ENCODE measurements at places on chromosomes 7 and 10.

DNA sequence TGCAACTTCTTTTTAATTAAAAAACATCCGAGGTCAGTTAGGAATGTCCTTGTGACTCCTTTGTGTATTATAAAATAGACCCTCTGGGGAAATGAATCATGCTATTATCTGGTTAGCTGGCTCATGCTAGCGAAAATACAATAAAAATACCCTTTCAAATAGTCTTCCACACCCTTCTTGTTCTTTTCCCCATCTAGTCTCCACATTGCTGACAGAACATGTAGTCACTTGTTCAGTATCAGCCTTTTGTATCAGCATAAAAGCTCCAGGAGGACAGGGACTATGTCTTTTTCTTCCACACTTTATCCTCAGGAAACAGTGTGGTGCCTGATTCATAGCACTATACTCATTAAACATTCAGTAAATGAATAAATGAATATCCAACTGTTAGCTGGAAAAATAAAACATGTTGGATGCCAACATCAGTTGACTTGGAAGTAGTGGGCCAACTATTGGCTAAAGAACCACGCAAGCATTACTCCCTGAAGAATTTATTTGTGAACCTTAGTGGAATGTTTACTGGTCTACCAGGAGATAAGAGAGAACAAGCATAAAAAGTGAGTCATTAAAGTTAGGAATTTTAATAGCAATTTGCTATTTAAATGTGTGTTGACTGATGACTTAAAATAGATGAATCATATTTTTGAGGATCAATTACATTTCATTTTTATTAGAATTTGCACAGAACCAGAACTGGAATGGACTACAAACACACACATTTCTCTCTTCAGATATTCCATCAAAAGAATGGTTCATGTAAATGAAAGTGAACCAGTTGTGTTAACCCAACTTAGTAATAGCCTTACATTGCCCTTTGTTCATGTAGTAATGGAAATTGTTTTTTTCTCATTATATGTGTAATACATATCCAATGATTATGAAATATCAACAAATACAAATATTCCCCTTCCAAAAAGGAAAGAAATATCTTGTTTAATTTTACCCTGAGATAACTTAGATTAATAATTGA is 129.6 kb downstream of the DKK1 start:
- DNase-seq: peak; percentile 88

DNA sequence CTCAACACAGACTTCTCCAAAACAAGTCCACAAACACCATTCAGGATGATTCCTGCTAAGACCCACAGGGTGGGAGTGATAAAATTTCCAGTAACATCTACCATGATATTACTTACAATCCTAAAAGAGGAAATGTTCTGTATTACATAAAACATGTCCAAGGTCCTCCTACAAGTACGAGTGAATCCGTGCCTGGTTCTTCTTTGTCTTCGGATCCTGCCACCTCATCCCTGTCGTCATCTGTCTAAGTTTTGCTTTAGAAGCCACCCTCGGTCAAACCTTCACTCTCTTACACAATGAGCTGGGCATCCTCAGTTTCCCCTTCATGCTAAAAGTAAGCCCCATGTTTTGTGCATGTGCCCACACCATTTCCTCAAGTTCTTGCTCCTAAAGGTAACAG is 279.0 kb downstream of the KCNMA1 start:
- no peak for DNase-seq

DNA sequence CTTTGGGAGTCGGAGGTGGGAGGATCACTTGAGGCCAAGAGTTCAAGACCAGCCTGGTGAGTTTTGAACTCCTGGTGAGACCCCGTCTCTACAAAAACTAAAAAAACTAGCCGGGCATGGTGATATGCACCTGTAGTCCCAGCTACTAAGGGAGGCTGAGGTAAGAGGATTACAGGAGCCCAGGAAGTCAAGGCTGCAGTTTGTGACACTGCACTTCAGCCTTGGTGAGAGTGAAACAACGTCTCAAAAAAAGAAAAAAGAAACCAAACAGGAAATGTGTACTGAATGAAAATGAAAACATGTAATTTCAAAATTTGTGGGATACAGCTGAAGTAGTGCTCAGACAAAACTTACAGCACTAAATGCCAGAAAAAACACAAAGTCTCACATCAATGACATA is 7.6 kb downstream of the ARHGAP12 start:
- no peak for DNase-seq

DNA sequence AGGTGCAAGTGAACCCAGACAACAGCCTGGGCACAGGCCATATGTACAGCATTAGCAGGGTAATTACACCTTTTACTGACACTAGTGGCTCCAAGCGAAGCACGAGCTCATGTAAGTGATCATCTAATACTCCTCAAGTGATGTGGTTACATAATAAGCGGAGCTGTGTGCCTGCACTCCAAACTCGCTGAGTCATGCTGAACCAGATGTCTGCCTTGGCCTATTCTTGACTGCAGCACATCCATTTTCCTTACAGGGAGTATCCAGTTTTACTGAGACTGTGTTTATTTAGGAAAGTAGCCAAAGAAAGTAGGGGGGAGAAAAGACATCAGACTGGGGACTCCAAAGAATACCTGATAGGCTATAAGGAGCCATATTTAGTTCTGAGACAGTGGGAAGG is 90.1 kb downstream of the GRM3 start:
- DNase-seq: peak; percentile 27

GRCh38 chr10:112524641-112525040 is 77.6 kb downstream of the VTI1A start:
- DNase-seq: peak; percentile 31

DNA sequence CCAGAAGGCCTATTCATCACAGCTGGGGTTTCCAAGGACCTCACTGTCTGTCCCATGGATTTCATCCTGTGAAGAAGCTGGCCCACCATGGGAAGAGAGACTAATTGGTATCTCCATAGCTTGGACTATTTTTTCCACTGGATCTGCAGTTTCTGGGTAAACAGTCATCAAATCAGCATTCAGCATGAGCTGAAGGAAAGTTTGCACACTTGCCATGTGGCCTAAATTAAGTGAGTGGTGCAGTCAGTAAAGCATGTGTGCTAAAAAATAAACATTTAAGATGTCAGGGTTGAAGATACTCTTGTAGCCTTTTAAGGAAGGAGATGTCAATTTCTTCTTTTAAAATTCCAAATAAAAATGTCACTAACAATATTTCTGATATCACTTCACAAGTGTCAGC is 381.1 kb upstream of the ZMIZ1 start:
- DNase-seq: peak; percentile 25

GRCh38 chr10:10845826-10846503 is 171.7 kb upstream of the CELF2 start:
- DNase-seq: peak; percentile 25

Data from GM23248 (cell line).